ENCODE measurements at places on chromosomes 11 and 22.

- DNase-seq, result no peak
These were observed 35.0 kb downstream of the DKK3 start for GRCh38 chr11:11973361-11973800.

- DNase-seq, result peak; percentile 9
These were observed at the start of gene FJX1 for GRCh38 chr11:35617687-35618496. Gene FJX1, plus strand, starts transcription at chr11:35618460. Its CDS starts 177 bp downstream, at chr11:35618637.

DNA sequence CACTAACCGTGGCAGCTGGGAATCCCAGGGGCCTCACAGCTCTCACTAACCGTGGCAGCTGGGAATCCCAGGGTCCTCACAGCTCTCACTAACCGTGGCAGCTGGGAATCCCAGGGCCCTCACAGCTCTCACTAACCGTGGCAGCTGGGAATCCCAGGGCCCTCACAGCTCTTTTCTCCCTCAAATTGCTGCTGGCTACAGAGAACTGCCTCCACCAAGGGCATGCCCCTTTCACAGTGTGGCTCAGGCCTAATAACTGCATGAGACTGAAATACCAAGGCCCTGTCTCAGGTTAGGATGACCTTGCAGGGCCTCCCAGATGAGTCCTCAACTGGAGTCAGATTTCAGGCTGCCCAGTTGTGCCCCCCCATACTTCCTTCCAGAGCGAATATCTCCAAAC lies 35.1 kb upstream of the GGTLC2 start:
- DNase-seq, result no peak

GRCh38 chr11:60363542-60364470 lies 14.5 kb upstream of the MS4A7 start:
- peak; percentile 67 for DNase-seq

DNA sequence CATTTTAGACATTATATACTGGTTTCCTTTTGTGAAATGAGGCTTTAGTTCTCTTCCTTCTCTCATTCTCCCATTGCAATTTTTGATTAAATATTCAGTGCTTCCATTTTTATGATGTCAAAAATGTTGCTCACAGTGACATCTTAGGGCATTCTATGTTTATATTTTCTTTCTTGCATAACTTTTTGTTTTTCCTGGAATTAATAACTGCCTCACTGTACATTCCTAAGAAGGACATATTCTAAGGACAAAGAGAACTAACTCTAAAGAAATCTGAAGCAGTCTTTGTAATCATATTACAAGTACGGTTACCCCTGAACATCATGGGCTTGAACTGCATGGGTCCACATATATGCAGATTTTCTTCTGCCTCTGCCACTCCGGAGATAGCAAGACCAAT lies 25.8 kb upstream of the P2RY6 start:
- no peak for DNase-seq

- DNase-seq, result no peak
These were observed 6.7 kb downstream of the CPT1B start for GRCh38 chr22:50571264-50572175.

DNA sequence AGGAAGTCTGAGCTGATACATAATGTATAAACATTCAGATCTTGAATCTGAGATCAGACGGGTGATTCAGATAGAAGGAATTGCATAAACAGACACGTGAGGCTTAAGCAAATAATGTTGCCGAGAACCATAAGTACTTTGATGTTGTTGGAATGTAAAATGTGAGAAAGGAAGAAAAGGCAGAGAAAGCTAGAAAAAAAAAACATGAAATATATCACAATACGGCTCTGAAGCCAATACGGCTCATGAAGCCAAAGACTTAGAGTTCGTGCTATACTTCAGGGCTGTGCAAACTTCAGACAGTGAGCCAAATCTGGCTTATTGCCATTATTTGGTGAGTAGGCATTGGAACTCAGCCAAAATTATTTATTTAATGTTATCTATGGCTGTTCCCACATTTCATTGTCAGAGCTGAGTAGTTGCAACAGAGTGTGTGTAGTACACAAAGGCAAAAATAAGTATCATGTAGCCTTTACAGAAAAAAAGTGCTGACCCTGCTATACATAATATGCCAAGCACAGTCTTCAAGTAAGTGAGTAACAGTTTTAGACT lies 673.3 kb downstream of the CNTN5 start:
- DNase-seq, result peak; percentile 74

DNA sequence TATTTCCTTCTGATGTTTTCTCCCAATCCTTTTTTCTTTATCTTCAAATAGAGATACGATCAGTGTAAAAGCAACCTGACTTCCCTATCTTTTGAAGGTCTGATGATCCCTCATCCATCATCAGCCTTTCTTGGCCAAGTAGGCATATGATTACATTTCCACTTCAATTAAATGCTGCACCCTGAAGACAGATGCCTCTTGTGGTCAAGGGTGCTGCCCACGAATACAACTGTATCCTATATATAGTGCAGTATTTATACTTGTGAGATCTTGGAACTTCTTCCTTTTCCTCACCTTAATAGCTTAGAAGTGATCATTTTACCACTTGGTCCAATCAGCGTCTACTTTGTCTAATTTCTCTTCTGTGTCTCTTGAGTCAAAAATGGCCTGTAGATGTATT lies 9.3 kb upstream of the ZNRF3 start:
- DNase-seq, result no peak

DNA sequence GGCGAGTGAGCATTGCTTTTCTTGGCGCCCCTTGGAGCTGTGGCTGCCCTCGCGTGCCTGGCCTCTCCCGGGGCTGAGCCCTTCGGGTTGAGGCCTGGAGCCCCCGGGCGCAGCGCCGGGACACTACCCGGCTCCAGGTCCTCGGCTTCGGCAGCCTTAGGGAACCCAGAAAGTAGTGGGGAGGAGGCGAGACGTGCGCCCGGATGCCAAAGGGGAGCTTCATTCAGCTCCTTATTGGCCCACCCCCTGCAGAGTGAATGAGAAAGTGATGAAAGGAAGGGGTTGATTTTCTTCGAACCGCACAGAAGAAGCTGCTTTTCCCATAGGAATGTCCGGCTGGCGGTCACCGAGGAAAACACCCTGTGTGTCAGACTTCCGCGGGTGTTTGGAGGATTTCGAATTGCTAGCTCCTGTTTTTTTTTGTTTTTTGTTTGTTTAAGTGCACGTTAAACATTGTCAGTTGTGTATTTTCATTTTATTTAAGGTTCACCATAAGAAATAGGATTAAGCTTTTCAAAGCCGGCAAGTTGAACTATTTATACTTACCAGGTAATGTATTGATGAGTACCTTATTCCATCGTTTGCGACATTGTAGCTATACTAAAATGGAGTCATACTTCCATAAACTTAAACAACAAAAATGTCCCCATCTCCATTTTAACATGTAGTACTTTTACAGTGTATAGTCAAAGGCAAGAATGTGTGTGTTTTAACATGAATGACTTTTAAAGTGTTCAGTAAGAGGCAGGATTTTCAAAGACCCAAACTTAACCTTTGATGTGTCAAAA lies 841 bp upstream of the EIF4G2 start:
- peak; percentile 29 for DNase-seq

DNA sequence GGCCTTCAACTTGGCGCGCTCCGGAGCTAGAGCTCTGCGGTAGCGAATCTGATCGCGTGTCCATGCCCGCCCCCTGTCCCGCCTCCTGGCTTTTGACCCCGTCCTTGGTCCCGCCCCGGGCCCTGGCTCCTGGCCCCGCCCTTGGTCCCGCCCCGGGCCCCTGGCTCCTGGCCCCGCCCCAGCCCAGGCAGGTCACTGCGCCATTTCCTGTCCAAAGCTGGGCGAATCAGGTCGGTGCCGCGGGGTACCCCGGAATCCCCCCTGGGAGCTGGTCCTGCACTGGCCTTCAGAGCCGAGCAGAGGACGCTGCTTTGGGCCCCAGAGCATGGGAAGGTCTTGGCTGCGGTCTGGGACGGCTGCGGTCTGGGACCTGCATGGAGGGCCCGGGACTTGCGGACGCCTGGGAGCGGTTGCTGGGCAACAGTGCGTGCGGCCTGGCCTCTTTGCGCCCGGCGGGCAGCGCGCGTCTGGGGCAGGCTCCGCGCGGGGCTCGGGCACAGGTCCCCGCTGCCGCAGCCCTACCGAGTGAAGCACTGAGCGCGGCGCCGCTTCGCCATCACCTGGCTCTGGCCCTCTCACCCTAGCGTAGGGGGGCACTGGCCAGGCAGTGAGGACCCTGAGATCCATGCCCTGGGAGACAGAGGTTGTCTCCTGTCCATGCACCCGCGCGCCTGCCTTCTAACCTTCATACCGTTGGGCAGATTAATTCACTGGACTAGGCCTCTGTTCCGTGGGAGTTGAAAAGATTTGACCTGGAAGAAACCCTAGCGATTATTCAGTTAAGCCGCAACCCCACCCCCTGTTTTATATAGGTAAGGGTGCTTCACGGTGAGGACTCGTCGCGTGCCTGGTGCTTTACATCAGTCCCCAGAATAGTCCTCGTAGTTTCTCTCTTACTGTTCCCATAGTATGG lies at the start of gene TTC12:
Gene TTC12, plus strand, starts transcription at position 195 of the 913 bp plus-strand sequence. CDS start 1,675 bp downstream, outside the sequence.
- peak; percentile 95 for DNase-seq

- no peak for DNase-seq
These were observed 18.3 kb downstream of the RPL3 start for GRCh38 chr22:39301108-39301507.

- DNase-seq, result no peak
These were observed 138.9 kb downstream of the DDX10 start for GRCh38 chr11:108803776-108804175.

- DNase-seq, result no peak
These were observed 5.1 kb upstream of the CARNS1 start for GRCh38 chr11:67410369-67410831.

- DNase-seq, result no peak
These were observed 5.5 kb downstream of the ACRV1 start for GRCh38 chr11:125675196-125675595.

DNA sequence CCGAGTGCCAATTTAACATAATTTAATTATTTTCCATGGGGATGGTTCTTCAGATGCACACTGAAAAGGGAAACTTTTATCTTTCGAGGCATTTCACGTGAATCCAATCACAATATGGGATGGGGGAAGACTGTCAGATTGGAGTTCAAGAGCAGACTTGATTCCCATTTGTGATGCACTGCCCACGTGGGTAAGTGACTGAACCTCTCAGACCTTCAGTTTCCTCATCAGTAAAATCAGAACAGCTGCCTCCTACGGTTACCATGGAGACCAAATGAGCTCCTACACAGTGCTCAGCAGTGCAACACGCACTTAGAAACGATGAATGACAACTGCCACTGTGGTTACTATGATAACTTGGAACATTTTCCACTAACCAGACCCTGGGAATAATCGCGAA lies 21.7 kb downstream of the KIAA0930 start:
- no peak for DNase-seq

Measured in NCI-H1105 (cell line).